Activated T-helper 1 cell treated with anti-CD3 and anti-CD28 coated beads, Interleukin-2, amount 50 U/mL, for 16 hours (primary cell): ENCODE measurements at places on chromosomes 4 and X.

DNA sequence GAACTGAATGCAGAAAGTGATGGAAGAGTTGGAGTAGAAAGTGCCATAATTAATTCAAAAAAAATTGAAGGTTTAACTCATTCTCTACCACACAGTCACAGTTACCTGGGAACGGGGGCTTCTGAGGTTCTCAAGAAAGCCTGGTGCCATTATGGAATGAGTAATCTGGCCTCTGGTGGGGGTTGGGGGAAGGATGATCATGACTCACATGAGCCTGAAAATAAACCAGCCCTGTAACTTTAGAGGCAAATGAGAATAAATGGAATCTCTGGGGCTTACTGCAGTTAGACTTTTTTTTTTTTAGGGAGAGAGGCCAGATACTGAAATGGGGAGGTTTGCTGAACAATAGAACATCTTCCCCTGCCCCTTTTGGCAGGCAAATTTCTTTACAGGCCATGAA lies 55.3 kb downstream of the SOD3 start:
- DNase-seq: no peak

DNA sequence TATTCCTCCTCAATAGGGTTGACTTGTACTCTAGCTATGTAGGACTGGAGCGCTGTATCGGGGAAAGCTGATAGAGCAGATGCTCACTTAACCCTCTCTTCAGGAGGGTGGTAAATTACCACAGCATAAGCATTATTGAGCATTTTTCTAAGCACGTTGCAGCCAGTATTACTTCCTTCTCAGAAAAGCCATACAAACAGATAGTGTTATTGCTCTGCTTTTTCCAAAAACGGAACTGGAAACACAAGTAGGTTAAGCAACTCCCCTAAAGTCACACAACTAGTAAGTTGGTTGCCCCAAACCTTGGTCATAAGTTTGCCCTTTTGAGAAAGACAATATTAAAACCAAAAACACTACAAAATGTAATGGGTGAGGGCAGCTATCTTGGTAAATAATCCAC lies 73.9 kb downstream of the REELD1 start:
- no peak for DNase-seq

DNA sequence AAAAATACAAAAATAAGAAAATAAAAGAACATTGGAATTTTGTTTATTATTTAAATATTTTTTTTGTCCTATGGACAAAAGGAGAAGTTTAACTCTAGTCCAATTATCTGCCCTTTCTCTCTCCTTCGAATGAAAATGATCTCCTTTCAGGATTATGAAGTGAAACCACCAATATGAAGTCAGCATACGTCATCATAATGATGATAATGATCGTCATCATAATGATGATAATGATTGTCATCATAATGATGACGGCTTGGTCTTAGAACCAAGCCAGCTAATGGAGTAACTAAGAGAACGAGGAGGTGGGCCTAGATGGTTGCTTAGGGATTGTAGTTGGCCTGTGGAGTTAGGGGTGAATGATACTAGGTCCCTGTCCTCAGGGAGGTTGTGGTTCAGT lies 21.9 kb upstream of the LINC00632 start:
- no peak for DNase-seq

GRCh38 chr4:67092351-67092750 lies 453.0 kb downstream of the CENPC start:
- DNase-seq: no peak

- no peak for DNase-seq
Measured at GRCh38 chr4:19557161-19557560, 694.5 kb upstream of the SLIT2 start.
